Activated naive CD8-positive, alpha-beta T cell treated with anti-CD3 and anti-CD28 coated beads for 36 hours (primary cell): ENCODE measurements at places on chromosomes 2 and 18. TPM values are rescaled to one million over a fixed set of nuclear protein-coding genes. Genes with fewer than 3 reads are reported as not detected.

GRCh38 chr18:44973282-44973681 is 292.6 kb downstream of the SETBP1 start:
- no peak for DNase-seq

GRCh38 chr18:27712066-27712465 is 464.9 kb downstream of the CDH2 start:
- no peak for DNase-seq

- no peak for DNase-seq
Measured at GRCh38 chr2:25302758-25303375, 38.9 kb downstream of the DNMT3A start.

IGFBP2 gene
- 39.1 TPM for total RNA-seq
